Naive thymus-derived CD4-positive, alpha-beta T cell (primary cell): ENCODE measurements at places on chromosomes 2 and 18.

- DNase-seq, result no peak
Observed at GRCh38 chr2:28488858-28489575, 6.8 kb upstream of the PLB1 start.

DNA sequence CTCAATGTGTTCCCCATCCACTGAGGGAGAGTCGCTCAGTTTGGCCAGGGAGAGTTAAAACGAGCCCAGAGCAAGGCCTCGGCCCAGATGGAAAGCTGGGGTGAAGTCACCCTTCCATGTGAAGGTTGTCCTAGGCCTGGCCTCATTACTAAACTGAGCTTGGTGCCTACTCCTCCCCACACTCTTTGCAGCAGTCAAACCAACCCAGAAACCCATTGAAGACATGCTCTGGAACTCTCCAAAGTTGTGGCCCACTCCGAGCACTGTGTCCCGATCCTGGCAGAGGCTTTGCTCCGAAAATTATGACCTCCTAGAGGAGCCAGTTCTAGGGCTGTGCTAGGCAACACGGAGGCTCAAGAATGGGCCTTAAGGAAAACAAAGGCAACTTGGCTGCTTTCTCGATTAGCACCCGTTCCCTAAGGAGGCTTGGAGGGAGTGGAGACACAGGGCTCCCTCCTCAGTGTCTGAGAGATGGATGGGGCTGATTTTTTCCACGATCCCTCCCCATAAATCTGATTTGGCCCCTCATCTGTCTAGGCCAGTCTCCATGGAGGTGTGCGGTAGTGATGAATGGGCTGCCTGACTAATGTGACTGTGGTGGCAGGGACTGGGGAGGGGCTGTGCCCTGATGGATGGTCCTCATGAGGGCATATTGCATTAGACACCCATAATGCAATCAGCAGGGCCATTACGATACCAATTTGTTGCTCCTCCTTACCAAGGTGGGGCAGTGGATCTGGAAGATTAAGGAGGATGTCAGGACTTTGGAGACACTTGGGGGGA is 11.7 kb upstream of the CYP26B1 start:
- DNase-seq, result no peak

DNA sequence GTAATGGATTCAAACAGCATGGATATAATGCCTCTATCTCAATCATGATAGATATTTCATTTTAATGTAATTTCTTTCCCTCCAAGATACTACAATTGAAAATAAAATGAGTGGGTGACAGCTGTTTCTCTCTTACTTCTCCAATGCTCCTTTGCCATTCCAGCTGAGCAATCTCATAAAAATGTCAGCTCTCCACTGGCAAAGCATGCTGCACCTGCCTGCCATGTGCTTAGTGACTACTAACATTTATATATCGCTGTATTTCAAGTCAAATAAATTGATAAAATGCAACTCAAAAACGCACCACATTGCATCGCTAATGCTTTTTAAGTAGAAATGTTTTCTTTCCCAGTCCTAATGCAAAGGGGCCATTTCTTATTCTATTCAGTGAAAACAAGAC is 1093.9 kb downstream of the CBLN2 start:
- DNase-seq, result no peak

GRCh38 chr2:105243961-105244360 is 2.4 kb downstream of the GPR45 start:
- no peak for DNase-seq

DNA sequence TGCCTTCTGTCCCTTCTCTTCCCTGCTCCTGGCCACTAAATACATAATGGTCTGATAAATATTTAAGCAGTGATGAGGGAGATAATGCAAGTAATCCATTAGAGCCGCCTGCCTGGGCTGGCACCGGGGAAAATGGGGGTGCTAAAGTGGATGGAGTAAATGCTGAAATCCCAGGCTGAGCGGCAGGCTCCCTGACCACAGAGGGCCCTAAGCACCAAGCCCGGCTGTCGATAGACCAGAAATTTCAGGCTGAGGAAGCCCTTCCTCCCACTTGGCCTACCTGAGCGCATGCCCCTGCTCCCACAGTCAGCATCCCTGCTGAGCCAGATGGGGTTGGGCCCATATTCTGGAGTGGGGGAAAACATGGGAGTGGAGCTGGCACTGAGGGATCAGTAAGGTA is 197.5 kb upstream of the SKOR2 start:
- no peak for DNase-seq

- DNase-seq, result no peak
Observed at GRCh38 chr2:85831735-85832134, 57.1 kb downstream of the ST3GAL5 start.

- no peak for DNase-seq
Observed at GRCh38 chr2:207694811-207695281, 16.6 kb upstream of the CCNYL1 start.

GRCh38 chr18:55245211-55245614 is 286.0 kb upstream of the CCDC68 start:
- no peak for DNase-seq

GRCh38 chr2:241816431-241817121 is 7.6 kb downstream of the NEU4 start:
- no peak for DNase-seq

DNA sequence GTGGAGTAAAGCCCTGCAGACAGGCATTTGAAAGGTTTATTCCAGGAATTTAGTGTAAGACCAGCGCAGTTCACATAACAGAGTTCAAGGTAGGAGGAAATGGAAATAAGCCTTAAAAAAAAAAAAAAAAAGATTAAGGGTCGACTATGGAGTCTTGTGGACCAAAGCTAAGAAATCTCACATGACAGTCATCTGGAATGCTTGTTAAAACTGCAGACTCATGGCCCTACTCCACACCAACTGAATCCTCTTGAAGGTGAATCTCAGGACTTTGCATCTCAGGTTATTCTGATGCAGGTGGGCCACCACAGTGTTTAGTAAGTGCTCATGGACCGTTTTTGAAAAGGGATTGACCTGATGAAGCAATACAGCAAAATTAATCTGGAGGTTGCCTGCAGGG is 8.8 kb downstream of the TTLL4 start:
- no peak for DNase-seq

- DNase-seq, result no peak
Observed at GRCh38 chr18:1294229-1294628, 389.6 kb downstream of the ADCYAP1 start.

DNA sequence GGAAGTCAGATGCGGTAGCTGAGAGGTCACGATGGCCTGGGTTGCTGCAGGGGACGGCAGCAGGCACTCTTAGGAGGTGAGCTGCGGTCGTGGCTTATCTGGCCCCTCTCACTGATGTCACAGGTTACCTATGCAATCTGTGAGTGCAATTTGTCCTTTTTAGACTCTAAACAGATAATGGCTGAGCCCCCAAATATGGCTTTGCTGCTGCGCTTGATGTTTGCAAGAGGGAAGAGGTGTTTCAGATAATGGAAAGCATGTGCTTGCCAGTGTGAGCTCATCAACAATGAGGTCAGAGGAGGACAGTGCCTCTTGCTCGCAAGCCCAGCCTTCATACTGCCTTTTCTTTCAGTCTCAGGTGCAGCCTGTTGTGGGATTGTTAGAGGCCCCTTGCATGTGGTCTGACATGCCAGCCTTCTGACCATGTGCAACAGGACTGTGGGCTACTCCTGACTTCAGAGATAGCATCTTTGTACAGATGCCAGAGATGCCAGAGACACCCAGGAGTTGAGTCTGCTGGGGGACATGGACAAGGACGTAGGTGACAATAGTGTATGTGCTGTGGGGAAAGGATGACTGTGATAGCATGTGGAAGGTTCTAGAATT is 151.3 kb downstream of the TANC1 start:
- DNase-seq, result no peak

GRCh38 chr18:53946594-53946993 is 277.9 kb downstream of the MBD2 start:
- no peak for DNase-seq

DNA sequence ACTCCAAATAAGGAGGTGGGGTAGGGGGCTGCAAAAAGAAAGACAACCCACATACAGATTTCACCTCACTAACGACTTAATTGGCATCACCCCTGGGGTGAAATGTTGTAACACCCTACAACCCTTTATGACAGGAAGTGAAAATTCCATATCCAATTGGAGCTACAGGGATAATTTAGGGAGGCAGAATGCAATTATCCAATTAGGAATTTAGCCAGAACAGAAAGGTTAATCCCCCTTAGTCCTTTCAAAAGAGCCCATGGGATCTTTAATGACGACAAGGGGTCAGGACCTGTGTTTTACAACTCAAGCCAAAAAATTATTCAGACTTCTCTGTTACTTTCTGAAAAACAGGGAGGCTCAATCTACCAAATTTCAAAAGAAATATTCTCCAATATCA is 1027.1 kb downstream of the TMEM182 start:
- DNase-seq, result no peak

- DNase-seq, result no peak
Observed at GRCh38 chr2:40470822-40471813, 19.2 kb upstream of the SLC8A1 start.

DNA sequence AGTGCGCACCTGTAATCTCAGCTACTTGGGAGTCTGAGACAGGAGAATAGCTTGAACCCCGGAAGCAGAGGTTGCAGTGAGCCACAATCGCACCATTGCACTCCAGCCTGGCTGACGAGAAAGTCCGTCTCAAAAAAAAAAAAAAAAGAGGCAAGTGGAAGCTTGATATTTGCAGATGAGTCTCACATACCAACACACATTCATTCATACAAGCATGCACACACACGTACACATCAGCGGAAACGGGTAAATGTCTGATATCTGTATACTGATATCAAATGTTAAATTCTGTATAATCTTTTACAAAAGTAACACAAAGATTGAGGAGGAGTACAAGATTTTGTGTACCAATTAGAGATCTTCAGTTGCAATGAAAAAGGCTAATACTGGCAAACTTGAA is 47.8 kb upstream of the SPOPL start:
- DNase-seq, result no peak

- DNase-seq, result no peak
Observed at GRCh38 chr2:125386074-125386473, 1269.9 kb upstream of the GYPC start.

- no peak for DNase-seq
Observed at GRCh38 chr2:120854766-120855530, 119.3 kb downstream of the GLI2 start.

- no peak for DNase-seq
Observed at GRCh38 chr2:75204833-75205232, 5.5 kb upstream of the TACR1 start.

GRCh38 chr2:54373855-54374254 is 82.3 kb upstream of the SPTBN1 start:
- no peak for DNase-seq

DNA sequence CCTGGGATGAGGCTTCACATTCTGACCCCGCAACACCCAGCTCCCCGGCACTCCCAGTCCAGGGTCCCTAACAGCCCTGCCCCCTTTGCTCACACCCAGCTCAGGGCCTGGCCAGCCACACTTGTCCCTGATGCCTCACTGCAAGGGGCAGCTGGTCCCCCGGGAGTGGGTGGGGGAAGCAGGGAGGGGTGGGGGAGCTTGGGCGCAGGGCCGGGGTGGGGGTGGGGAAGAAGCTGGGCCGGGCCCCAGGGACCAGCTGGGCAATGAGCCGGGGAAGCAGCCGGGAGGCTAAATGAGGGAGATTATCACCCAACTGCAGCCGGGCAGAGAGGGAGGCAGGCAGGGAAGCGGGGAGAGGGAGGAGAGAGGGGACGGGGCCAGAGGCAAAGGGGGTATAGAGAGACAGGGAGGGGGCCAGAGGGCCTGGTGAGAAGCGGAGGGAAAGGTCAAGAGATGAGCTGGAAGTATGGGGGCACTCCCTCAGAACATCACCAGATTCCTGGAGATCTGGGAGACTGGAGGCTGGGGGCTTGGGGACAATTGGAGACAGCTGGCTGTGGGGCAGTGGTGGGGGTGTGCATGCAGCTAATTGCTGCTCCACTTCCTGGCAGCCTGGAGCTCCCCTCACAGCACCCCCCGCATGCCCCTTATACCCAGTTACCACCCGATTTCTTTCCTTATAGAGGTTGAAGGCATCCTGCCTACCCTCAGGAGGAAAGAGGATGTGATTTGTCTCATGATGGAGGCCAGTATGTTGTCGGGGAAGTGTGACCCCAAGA is 2.5 kb upstream of the ASIC4 start:
- no peak for DNase-seq

- no peak for DNase-seq
Observed at GRCh38 chr2:180376066-180376465, 369.0 kb upstream of the CWC22 start.

GRCh38 chr2:128668946-128669345 is 350.3 kb upstream of the HS6ST1 start:
- no peak for DNase-seq

DNA sequence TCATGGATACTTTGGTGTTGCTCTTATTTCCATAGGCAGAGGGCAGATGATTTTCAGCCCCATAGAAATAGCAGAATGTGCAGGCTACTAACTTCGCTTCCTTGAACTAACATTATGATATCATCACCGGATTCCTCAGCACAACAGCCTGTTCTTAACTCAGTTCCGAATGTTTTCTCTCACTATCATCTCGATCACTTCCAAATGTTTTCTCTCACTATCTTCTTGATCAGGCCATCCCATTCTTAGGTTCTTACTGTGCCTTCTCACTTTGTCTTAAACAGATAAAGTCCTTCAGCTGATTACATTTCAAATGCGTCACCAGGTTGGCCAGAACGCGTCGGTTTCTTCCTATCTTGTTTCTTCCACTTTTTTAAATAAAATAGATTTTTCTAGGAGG is 11.4 kb upstream of the MBD2 start:
- no peak for DNase-seq

DNA sequence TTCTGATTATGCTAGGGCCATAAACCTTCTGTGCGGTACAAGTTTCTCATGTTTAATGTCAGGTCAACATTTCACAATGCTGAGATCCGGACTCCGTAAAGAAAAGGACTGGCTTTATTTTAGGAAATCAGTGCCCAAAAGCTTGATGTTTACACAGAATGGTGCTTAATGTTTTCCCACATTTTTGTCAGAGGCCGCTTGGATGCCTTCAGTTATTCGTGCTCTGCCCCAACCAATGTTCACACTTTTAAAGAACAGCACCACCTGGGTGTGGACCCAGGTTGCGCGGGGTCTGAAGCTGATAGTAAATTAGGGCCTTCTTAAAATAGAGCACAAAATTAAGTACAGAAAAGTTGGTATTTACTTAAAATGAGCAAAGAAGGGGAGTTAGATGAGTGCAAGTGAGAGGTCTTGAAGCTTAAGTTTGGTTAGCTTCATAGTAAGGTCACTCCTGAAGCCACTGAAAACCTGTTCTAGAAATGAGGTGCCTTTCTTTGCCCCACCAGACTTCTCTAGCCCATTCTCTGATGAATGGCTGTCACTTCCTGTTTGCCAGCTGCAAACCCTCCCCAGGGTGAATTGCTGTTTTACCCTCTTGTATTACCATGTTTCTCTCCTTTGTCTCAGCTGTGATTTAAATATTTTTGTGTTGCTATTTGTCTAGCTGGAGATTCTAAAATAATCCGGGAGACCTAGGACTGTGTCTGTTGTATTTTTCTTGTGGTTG is 20.5 kb downstream of the SLC3A1 start:
- peak; percentile 10 for DNase-seq

GRCh38 chr2:240919161-240919781 is 13.1 kb downstream of the CROCC2 start:
- DNase-seq, result no peak

DNA sequence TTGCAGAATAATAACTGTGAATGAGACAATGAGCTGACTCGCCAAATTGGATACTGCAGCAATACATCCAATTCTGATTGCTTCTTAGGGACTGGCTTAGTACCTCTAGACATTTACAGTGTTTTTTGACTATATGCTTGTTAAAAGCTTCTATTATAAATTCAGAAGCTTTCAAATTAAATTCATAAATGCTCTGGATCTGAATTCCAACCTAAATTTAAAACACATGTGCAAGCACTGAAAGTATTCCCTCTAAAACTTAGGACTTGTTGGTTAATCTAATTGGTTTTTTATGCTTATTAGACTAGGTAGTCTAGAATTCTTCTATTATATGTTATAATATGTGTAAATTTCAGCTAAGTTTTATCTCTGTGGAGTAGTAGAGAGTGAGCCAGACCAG is 306.9 kb downstream of the CPS1 start:
- no peak for DNase-seq
